ENCODE measurements at places on chromosomes 16 and 17.

- no peak for DNase-seq
Measured at GRCh38 chr16:86573215-86573614, 5.1 kb upstream of the FOXL1 start.

DNA sequence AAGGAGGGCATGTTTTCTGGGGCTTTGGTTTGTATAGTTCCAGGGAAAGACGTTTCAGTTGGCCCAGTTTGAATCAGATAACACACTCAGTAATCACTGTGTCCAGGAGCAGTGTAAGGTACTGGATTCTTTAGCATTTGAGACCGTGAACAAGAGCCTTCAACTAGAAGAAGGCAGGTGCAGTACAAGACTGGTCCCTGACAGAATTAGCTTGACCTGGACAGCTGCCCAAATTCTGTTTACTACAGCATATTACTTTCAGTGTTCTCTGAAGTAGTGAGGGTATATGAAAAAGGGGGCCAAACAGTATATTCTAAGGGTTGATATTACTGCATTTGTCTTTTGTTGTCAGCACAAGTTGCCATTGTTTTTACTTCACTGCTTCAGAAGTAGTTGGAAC is 81.3 kb downstream of the COX10 start:
- no peak for DNase-seq

DNA sequence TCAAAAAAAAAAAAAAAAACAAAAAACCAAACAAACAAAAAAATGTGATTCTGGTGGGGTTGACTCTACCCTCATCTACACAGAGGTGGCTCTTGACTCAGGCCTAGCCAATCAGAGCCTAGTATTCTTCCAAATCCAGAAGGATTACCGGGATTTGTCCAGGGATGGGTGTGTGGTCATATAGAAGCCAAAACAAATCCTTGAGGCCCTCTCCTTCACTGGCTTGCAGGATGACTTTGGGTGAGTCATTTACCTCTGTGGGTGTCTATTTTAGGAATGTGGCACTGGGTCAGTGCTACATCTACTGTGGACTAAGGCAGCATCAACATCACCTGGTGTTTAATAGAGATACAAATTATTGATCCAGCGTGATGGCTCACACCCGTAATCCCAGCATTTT is 93.2 kb upstream of the RBBP6 start:
- no peak for DNase-seq

- no peak for DNase-seq
Measured at GRCh38 chr16:65846210-65846602, 520.3 kb upstream of the CDH5 start.

DNA sequence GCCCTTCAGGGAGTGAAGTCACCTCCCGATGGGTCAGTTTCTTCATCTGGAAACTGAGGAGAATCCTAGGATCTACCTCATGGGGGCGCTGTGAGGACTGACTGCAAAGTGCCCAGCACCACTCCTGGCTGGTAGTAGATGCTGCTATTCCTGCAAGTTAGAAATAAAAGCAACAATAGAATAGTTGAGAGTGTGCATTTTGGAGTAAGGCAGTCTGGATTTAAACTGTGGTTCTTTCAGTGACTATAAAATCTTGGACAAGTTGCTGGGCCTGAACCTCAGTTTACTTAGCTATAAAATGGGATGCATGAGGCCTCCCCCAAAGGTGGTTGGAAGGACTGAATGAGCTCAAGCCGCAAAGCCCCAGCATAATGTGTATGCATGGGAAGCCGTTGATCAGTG is 70.6 kb downstream of the CYB5B start:
- peak; percentile 35 for DNase-seq

GRCh38 chr17:69350911-69351310 is 24.0 kb upstream of the ABCA5 start:
- DNase-seq: no peak

DNA sequence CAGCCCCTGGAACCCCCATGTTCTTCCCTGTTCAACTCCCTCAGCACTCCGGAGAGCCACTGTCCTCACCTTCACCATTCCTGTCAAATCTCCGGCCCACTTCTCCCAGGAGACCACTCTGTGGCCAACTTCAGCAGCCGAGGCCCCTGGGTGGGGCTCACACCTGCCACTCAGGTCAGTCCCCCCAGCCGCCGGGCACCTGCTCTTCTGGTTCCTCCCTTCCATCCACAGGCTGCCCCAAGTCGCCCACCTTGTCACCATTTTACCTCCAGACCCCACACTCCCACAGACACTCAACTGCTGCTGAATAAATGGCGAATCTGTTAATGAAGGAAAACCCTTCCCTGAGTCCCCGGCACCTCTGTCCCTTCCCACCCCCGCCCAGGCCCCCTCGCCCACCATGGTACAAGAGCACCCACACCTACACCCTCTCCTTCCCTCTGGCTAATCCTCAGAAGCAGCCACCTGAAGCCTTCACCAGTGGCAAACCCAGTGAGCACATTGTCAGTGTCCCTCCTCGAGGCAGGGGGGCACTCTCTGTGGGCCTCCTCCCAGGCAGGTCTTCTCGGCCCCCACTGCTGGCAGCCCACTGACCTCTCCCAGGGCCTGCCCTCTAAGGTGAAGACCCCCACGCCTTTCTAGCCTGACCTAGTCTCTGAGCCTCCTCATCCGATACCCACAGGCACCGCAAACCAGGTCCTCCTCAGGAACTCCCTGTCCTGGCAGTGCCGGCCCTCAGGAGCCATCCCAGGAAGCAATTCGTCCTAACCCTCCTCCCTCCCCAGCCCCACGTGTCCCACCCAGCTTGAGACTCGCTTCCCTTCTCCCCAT is 8.2 kb downstream of the CANT1 start:
- no peak for DNase-seq

DNA sequence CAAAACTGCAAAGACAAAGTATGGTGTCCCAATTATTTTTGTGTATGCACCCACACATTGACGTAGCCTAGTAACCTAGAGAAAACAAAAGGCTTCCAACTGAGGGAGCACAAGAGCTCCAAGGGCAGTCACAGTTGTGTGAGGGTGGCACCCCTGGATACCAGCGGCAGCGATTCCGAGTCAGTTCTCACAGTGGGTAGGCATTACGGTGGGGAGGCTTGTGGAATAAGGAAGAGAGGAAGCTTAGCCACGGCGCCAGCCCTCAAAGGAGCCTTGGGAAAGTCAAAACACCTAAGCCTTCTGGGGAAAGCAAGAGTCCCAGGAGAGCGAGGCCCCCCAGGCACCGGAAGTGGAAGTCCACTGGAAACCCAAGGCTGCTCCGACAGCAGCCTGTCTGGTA is 31.0 kb upstream of the ADCY9 start:
- DNase-seq: no peak

GRCh38 chr16:77387815-77388209 is 47.0 kb downstream of the ADAMTS18 start:
- no peak for DNase-seq

DNA sequence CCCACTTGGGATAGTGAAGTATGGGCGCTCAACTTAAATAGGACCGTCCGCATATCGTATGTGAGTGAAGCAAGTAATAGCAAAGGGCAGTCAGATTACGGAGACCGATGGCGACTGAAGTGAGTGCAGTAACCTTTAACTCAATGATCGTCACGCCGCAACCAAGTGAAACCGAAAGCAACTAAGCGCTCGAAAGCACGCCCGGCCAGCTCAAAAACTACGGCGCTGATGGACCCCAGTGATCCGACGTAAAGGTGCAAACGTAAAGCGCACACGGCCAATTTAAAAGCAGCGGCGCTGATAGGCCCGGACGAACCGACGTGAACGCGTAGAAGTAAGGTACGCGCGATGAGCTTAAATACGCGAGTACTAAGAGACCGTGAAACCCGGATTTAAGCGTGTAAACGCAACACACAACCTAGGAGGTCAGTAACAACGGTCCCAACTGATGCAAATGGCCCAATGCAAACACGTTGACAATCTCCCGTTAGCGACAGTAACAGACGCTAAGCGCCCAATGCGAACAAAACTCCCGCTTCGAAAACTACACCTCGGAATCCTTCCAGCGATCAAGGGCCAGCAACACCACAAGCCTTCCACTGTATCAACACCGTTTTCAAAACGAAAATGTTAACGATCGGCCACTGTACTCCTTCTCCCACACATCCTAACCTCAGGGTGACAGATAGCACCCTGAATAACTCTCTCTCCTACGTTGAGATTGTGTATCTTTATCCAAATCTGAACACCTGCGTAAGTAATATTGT is 37.9 kb upstream of the ARL4D start:
- DNase-seq: peak; percentile 93

DNA sequence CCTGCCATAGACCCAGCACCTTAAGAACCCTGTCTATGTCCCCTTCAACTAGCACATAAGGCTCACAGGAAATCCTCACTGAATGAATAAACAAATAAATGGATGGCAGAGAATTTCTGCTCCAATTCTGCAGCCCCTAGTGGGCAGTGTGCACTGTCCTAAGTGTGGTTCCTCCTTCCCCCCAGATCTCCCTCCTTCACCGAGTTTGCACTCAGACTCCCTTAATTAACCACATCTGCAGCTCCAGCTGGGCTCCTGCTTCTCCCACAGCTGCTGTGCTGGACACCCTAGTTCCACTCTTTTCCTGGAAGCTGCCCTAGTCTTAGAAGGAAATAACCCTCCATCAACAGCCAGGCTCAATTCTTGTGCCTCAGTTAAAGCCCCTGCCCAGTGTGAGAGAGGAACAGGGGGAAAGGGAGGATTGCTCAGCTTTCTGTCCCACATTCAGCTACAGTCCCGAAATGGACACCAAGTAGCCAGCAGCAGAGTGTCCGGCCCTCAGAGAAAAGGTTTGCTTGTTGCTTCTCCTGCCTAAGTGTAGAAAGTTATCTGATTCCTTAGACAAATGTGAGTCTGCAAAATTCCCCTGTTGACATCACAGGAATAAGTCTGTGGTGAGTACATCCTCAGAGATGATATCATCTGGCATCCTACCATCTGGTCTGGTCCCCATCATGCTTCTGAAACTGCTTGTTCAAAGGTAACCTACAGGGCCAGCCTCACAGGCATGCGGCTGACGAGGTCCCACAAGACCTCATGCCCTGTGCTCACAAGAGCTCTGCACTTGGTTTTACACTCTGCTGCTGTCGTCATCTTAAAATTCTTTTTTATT is 12.3 kb downstream of the LRRC3C start:
- peak; percentile 46 for DNase-seq

DNA sequence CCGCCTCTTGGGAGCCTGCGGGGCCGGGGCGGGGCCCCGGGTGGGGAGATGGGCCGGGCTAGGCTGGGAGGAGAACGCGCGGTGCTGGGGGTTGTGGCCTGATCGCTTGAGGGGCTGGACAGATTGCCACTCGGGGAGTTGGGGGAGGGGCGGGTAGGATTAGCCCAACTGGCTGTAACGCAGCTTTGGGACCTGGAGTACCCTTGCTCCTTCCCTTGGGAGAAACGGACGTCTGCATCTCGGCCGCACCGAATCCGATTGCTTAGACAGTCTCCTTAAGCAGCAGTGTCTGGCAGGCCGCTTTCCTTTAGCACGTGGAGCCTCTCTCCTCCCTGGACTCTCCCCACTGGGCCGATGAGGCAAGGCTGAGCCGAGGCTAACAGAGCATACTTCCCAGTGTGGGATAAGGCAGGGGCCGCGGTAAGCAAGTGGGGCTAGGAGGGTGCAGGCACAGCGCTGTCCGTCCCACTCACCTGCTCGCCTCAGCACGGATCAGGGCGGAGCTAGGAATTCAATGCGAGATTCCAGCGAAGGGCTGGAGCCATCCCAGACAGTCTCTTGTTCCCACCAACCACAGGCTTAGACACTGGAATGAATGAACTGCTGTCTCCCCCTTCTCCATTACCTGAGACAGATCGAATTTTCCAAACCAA is 540 bp upstream of the ACLY start:
- DNase-seq: no peak

DNA sequence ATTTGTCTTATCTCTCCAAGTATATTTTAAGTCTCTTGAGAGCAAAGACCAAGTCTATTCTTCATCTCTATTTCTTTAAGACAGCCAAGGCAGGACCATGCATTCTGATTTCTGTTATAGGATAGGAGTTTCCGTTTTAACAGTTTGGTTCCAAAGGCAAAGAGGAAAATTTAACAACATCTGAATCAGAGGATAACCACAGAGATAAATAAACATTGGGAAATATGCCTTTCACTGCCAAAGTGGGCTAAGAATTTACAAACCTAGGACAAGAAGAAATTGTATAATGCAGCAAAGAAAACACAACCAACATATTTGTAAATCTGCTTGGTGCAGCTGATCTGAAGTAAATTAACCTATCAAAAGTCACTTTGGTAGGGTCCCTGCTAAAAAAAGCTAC is 37.7 kb downstream of the USP32 start:
- no peak for DNase-seq

- DNase-seq: no peak
Measured at GRCh38 chr17:80485846-80486245, 9.4 kb upstream of the NPTX1 start.

- DNase-seq: no peak
Measured at GRCh38 chr17:34703533-34703932, 124.2 kb downstream of the TMEM132E start.

- no peak for DNase-seq
Measured at GRCh38 chr17:30950669-30951399, 20.0 kb upstream of the RNF135 start.

DNA sequence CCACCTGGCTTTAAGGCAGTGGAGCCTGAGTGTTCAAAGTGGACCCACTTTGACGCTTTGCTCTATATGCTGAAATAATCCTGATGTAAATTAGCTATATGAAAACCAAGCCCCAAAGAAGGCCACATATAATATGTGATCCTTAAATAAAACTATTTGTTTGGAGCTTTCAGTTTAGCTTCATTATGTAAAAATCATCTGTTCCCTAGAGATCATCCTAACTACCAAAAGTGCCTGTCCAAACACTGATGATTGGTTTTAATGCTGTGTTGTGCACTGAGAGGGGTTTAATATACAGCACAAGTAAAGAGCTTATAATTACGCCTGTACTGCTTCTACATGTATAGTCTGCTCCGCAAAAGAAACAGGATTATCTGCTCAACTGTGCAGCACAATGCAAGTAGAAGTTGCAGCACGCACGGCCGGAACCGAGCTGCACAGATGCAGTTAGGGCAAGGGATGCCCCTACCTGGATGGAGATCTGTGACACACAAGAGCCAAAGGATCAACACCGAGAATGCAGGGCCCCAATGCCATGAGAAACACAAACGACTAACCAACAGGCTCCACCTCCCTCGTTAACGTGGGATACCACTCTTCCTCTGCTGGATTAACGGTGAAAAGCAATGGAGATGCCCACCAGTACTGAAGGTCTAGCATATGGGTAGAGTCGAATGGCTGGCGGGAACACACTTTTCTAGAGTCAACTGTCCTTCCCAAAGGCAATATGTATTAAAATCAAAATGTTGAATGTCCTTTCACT is 20.5 kb downstream of the USP7 start:
- DNase-seq: no peak

DNA sequence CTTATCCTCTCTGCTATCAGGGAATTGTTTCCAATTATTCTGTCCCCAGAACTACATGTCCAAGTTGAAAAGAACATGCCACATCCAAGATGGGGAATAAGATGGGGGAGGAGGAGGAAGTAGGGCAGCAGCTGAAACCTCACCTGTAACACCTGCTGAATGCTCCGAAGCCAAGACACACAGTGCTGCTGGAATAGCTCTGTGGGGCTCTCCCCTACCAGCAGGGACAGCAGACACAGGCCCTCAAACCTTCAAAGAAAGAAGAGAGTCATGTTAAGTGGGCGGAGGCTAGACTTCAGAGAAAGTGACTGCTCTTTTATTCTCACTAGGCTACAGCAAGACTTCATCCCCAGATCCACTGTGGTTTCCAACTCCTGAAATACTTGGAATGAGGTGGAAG is 13.2 kb downstream of the PELP1 start:
- no peak for DNase-seq
